Chondrocyte (in vitro differentiated cells): ENCODE measurements at places on chromosomes 1 and 21. TPM values are rescaled to one million over a fixed set of nuclear protein-coding genes. Genes with fewer than 3 reads are reported as not detected.
A peak's percentile ranks its signal among the peaks of the same experiment; 100 is the strongest.

- H3K27me3 ChIP-seq: no peaks in the 10 kb centered on the region
- no peak overlapping the region for H3K4me3 ChIP-seq
- no peaks in the 10 kb centered on the region for H3K36me3 ChIP-seq
- H3K27ac ChIP-seq: no peak overlapping the region
Observed at GRCh38 chr1:68745011-68745410, 248.1 kb upstream of the DEPDC1 start.

GRCh38 chr1:166174108-166174507 is 7.3 kb upstream of the FAM78B start:
- no peak overlapping the region for H3K27ac ChIP-seq
- no peak for DNase-seq
- H3K36me3 ChIP-seq: no peaks in the 10 kb centered on the region
- no peak overlapping the region for H3K4me3 ChIP-seq
- H3K4me1 ChIP-seq: no peaks in the 10 kb centered on the region
- H3K27me3 ChIP-seq: peaks cover 16% of the 10 kb centered on the region

GRCh38 chr1:37755290-37755689 is 9.6 kb downstream of the EPHA10 start:
- H3K4me1 ChIP-seq: no peaks in the 10 kb centered on the region
- H3K4me3 ChIP-seq: no peak overlapping the region
- DNase-seq: no peak
- no peaks in the 10 kb centered on the region for H3K36me3 ChIP-seq
- peaks cover 30% of the 10 kb centered on the region for H3K27me3 ChIP-seq

GRCh38 chr1:161946071-161946987 is 77.3 kb downstream of the OLFML2B start:
- no peaks in the 10 kb centered on the region for H3K27me3 ChIP-seq
- peak overlapping the region; percentile 98 for H3K27ac ChIP-seq
- DNase-seq: no peak
- peaks cover 68% of the 10 kb centered on the region for H3K4me1 ChIP-seq
- no peak overlapping the region for H3K4me3 ChIP-seq

The PIK3CD gene
- 2.9 to 4.5 TPM (median 4.3 TPM) in 3 replicates for total RNA-seq

DNA sequence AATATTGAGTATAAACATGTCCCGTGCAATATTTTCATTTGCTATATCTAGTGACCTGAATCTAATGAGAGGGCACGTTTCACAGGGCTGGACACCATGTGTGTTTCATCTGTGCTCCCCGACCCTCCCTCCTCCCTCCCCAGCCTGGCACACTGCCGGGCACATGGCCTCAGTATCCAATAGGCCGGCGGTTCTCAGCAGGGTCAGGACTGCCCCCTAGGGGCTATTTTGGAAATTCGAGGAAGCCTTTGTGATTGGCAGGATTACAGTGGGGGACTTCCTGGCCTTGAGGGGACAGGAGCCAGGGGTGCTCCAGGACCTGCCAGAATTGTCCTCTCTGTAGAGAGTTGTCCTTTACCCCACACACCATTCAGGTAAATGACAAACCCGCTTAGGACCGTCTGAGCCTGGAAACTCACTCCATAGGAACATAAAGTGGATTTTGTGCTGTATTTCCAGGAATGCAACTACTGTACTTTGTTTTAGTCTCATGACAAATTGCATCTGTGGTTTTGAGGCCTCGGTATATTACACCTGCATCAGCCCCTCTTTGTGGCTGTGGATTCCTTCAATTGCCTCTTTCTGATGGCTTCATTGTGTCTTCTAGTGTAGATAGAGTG is 109.5 kb upstream of the SIM2 start:
- H3K27ac ChIP-seq: no peak overlapping the region
- peaks cover 6% of the 10 kb centered on the region for H3K36me3 ChIP-seq
- DNase-seq: no peak
- no peaks in the 10 kb centered on the region for H3K4me1 ChIP-seq

DNA sequence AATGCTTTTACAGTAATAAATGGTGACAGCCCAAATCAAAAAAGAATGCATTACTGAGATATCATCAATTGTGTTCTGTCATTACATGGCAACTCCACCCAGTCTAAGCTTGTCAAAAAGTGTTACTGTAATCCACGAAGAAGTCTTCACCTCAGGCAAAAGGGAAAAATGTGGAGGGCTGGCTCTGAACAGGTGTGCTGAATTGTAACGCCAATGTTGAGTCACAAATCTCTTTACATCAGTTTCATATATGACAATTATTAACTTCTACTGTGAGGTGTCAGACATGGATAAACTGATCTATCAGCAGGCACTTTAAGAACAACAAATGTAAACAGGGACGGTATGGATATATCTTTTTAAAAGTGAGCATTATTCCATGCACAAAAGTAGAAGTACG is 98.5 kb upstream of the DMRTA2 start:
- no peak for DNase-seq
- no peaks in the 10 kb centered on the region for H3K4me1 ChIP-seq
- no peak overlapping the region for H3K27ac ChIP-seq
- H3K4me3 ChIP-seq: no peak overlapping the region
- no peaks in the 10 kb centered on the region for H3K27me3 ChIP-seq
- peaks cover 2% of the 10 kb centered on the region for H3K36me3 ChIP-seq

GRCh38 chr21:46092026-46092764 is 5.7 kb upstream of the COL6A2 start:
- peak overlapping the region; percentile 12 for H3K4me3 ChIP-seq
- H3K4me1 ChIP-seq: peaks cover 25% of the 10 kb centered on the region
- H3K27me3 ChIP-seq: no peaks in the 10 kb centered on the region
- peak overlapping the region; percentile 95 for H3K27ac ChIP-seq
- DNase-seq: no peak

GRCh38 chr1:37822906-37823815 is 15.2 kb upstream of the YRDC start:
- DNase-seq: no peak
- H3K4me1 ChIP-seq: no peaks in the 10 kb centered on the region
- no peak overlapping the region for H3K27ac ChIP-seq
- H3K27me3 ChIP-seq: no peaks in the 10 kb centered on the region
- H3K4me3 ChIP-seq: no peak overlapping the region
- H3K36me3 ChIP-seq: peaks cover 28% of the 10 kb centered on the region
